Activated T-cell treated with anti-CD3 and anti-CD28 coated beads, Interleukin-2, amount 50 U/mL, for 1 hour (primary cell): ENCODE measurements at places on chromosomes 1 and 21.

- no peak for DNase-seq
Measured at GRCh38 chr1:201917362-201918033, 28.8 kb downstream of the SHISA4 start.

GRCh38 chr1:40316595-40317393 is at the start of gene COL9A2:
Gene COL9A2 (minus strand): TSS chr1:40317286. CDS start chr1:40317197, 89 bp downstream.
- peak; percentile 75 for DNase-seq

DNA sequence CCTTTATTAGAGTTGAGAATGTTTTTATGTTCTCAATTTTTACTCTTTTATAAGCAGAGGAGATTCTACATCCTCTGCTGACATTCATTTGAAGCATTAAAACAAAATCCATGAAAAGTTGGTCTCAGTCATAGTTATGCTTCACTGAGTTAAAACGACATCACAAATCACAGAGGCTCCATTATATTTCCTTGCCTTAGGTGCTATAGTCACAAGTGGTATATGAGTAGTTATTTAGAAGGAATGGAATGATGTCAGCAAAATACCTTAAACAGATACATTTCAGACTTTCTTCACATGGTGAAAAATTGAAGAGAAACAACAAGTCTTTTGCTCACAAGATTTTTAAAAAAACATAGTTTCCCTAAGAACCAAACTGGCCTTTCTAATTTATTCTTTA is 11.7 kb upstream of the METTL13 start:
- DNase-seq = no peak

GRCh38 chr1:237416924-237417655 is 375.1 kb downstream of the RYR2 start:
- DNase-seq = no peak

DNA sequence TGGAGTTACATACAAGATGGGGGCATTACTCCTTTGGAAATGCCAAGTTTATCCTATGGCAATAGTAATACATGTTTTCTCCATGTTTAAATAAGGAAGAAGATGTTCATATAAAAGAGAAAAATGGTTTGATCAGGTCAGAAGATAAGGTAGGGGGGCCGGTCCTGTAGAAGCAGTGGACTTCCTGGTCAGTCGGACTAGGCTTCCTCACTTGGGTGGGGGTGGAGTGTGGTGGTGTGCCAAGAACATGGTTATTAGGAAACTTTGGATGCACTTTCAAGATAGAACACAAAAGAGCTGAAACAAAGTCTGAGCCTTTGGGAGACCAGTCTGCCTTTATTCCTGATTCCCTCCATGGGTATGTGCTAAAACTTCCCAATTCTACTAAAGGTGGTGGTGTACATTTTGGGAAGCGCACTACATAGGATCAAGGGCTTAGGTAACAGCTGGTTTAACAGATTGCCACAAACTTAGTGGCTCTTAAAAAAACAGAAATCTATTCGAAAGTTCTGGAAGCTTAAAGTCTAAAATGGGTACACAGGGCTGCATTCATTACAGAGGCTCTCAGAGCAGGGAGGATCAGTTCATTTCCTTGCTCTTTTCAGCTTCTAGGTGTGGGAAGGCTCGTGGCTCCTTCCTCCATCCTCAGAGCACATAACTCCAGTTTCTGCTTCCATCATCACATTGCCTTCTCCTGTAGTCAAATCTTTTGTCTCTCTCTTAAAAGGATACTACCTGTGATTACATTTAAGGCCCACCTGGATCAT is 64.6 kb downstream of the KDM1A start:
- no peak for DNase-seq

DNA sequence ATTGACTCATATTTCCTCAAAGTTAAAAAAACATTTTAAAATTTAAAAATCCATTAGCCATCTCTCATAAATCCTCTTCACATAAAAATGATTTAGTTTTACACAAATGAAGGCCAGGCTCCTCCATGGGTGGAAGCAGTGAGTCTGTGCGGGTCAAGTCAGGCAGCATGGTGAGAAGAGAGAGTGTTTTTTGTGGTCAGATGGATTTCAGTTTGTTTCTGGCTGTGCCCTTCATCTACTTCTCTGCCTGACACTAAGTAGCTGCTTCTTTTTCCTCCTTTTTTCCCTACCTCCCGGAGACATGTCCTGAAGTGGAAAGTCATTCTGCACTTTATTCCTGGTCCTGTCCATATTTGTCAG is 10.3 kb downstream of the PLA2G4A start:
- DNase-seq = no peak

DNA sequence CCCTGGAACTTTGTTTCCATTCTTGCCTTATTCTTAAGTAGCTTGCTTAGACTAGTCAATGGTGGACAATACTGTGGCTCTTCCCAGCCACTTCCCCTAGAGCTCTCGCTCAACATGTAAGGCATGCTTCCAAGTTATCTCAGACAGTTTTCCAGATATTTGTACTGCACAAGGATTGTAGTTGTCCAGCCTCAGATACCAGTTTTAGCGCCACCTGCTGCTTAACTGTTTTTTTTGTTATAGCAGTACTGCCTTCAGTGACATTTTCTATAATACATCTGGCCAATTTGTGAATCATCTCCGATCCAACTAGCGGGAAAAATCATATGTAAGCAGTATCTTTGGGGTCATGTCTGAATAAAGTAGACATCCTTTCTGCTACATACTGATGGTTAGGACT is 346.7 kb upstream of the ADGRL4 start:
- no peak for DNase-seq

DNA sequence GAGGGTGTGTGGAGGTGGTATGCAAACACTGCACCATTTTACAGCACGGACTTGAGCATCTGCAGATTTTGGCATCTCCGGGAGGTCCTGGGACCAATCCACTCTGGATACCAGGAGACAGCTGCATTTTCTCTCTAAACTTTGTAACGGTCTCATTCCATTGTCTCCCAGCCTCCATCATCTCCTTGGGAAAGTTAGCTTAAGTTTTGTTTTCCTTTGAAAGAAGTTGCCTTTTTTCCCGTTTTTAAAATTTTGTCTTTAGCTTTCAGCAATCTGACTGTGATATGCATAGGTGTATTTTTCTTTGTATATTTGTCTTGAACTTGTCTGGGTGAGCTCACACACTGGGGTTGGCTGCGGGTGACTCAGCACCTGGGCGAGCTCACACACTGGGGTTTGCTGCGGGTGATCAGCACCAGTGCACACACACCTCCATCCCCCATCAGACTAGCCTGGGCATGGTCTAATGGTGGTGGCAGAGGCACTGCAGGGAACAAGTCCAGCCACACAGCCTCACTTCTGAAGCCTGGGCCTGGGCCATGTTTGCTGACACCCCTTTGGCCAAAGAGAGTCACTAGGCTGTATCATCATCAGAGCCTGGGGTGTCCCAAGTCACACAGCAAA is 32.1 kb upstream of the COL18A1 start:
- no peak for DNase-seq

DNA sequence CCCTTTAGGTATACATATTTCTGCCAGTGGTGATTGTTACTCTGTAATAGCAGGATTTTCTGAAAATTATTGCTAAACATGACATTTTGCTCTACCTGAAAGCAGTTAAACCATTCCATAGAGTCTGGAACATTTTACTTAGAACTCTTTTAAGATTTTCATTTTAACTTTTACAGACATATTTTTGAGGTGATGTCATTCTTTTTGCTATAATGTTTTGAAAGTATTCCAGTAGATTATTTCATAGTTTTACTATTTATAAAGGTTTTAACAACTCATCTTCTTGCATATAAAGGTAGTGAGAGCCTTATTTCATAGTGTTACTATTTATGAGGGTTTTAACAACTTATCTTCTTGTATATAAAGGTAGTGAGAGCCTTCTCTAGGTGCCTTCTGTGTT is 42.9 kb downstream of the PTBP2 start:
- DNase-seq = no peak

DNA sequence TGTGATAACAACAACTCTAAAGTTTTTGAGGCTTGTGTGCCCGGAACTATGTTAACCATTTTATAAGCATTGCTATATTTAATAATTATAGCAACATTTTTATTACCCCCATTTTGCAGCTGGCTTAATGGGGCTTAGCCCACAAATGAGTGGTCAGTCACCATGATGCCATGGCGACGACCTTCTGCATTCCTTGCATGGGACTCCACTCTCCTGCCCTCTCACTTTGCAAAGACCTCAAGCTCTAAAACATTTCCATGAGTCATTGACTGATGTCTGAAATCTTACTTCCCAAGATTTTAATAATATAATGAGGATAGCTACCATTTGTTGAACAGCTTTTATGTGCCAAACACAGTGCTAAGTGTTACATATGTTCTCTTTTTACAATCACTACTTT is 15.4 kb downstream of the NGF start:
- no peak for DNase-seq

- DNase-seq = no peak
Measured at GRCh38 chr1:192104852-192105251, 53.4 kb upstream of the RGS18 start.

DNA sequence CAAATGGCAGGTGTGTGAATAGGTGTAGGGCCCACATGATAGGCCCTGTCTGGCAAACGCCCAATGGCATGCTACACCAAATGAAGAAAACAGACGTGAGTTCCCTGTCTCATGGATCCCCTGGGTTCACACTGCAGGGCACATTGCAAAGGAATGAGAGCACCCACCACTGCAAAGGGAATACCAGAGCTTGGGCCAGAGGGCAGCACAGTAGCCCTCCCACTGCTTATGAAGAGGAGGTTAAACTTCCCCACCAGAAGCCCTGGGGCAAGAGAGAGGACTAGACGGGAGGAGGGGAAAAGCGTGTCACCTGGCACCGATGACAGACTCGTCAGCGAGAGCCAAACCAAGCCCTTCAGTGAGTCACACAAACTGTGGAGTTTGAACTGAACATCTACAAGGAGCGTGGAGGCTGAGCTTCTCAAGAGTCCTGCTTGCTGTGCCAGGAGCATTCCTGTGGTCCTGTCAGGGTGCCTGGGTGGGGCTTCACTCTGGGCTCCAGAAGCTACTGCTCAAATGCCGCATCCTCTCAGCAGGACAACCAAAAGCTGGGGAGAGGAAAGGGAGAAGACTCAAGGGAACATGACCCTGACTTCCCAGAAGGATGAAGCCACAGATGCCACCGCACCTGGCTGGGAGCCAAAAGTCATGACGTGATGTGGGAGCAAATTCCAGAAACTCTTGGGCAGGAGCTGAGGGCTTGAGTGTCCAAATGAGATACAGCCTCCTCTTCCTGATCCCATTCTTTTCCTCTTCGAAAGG is 61.1 kb downstream of the TOMM20 start:
- DNase-seq = no peak

- DNase-seq = no peak
Measured at GRCh38 chr1:93503816-93504215, 55.9 kb downstream of the FNBP1L start.

DNA sequence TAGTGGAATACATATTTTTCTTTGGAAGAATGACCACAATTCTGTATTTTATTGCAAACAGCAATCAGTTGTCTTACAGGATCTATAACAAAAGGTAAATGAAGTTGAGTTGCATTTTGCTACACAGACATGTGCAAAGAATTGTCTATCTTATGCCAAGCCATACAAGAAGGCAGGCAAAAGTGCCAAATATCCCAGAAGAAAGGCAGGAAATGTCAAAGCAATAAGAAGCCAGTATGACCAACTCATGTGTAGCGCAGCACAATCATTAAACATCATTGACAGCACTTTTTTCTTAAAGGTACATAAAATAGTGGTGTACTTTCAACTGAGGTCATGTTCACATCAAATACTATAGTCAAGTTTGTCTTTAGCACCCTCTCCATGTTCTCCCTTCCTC is 42.7 kb downstream of the NIBAN1 start:
- DNase-seq = no peak

GRCh38 chr1:161089938-161090337 is 580 bp upstream of the NECTIN4 start:
- DNase-seq = no peak

GRCh38 chr1:52691821-52692220 is 6.3 kb downstream of the COA7 start:
- DNase-seq = no peak

DNA sequence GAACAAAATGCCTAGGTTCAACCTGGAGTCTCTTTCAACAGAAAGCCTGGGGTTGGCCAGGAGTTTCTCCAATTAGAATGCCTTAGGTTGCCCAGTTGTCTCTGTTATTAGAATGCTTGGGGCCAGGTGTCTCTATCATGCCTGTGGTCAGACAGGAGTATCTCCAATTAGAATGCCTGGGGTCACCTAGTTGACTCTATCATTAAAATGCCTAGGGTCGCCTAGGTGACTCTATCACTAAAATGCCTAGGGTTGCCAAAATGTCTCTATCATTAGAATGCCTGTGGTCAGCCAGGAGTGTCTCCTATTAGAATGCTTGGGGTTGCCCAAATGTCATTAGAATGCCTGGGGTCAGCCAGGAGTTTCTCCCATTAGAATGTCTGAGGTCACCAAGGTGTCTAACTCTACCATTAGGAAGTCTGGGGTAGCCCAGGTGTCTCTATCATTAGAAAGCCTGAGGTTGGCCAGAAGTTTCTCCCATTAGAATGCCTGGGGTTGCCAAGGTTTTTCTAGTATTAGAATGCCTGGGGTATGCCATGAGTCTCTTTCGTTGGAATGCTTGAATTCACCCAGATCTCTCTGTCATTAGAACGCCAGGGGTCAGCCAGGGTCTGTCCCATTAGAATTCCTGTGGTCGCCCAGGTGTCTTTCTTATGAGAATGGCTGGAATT is 57.9 kb downstream of the RNF187 start:
- DNase-seq = no peak

DNA sequence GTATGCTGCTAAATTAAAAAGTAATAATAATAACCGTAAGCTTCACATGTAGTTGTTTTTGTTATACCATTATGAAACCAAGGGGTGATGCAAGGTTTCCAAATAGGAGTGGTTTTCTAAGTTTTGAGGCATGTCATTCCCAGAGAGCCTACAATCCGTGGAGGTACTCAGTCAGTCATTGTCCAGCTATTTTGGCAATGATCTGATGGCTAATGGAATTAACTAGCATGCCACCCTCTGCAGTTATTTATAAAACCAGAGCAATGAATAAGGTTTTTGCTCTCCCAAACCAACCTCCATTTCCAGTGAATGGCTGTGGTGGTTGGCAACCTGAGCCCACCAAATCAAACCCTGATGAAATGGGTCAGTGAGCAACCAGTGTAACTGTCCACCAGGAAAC is 106.4 kb downstream of the TBX15 start:
- DNase-seq = no peak

GRCh38 chr21:15495965-15496364 is 233.8 kb upstream of the USP25 start:
- DNase-seq = no peak
